ENCODE measurements at places on chromosomes 6 and 20. TPM values are rescaled to one million over a fixed set of nuclear protein-coding genes. Genes with fewer than 3 reads are reported as not detected.
A peak's percentile ranks its signal among the peaks of the same experiment; 100 is the strongest.

DNA sequence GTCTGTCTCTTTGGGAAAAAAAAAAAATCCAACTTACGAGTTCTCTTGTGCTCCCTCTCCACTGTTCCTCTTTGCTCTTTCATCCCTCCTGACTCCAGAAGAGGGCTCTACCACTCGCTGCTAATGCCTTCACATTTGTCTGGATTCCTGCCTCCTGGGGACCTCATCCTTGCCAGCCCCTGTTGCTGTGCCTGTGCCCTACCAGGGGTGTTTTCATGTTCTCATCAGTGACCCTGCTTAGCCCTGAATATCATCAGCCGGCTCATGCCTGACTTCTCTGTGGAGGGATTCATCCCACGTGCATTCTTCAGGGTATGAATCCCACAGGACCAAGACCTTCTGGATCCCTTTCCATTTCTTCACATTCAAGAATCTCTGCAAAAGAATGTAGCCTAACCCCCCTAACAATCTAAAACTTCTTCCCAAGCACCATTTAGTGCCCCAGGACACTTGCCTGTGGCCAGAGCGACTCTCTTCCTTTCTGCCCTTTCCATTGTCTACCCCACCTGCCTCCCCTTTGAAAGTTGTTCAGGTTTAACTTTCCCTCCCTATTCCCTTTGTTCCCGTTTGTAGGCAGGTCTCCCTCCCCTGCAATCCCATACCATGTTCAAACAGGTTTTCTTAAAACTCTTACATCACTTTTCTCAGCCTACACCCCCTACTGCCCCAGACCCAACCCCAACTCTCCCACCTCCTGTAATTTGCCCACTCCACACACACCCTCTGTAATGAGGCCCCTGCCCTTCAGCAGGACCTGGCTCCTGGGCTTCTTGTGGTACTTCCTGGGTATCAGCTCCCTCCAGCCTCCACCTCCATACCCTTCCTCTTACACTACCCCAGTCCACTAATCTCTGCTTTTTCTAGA is 50.2 kb downstream of the RREB1 start:
- H3K36me3 ChIP-seq = no peaks in the 10 kb centered on the region
- peaks cover 73% of the 10 kb centered on the region for H3K4me1 ChIP-seq
- no peaks in the 10 kb centered on the region for H3K27me3 ChIP-seq
- H3K27ac ChIP-seq = peak overlapping the region; percentile 1
- no peak for DNase-seq

The OR2J3 gene
- not detected for total RNA-seq

DNA sequence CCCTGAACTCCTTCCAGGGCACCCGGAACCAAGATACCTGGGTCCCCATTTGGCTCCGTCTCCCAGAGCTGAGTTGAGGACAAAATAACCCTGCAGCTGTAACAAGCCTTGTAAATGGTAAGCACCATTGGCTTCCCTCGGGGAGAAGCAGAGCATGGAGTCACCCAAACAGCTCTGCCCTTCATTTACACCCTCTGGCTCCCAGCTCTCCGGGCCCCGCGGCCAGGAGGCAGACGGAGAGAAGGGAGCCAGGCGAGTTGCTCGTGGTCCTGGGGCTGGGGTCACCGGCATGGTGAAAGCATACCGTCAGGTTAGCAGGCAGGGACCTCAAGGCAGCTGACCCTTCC is 2.1 kb downstream of the TFEB start:
- H3K27ac ChIP-seq = peak overlapping the region; percentile 98
- H3K36me3 ChIP-seq = no peaks in the 10 kb centered on the region
- no peaks in the 10 kb centered on the region for H3K27me3 ChIP-seq
- H3K4me3 ChIP-seq = peak overlapping the region; percentile 98

GRCh38 chr6:168159506-168159905 is 80.5 kb upstream of the FRMD1 start:
- H3K4me1 ChIP-seq = peaks cover 32% of the 10 kb centered on the region
- H3K36me3 ChIP-seq = no peaks in the 10 kb centered on the region

- no peaks in the 10 kb centered on the region for H3K4me1 ChIP-seq
- H3K27me3 ChIP-seq = no peaks in the 10 kb centered on the region
- H3K27ac ChIP-seq = no peak overlapping the region
- H3K36me3 ChIP-seq = no peaks in the 10 kb centered on the region
- DNase-seq = no peak
Observed at GRCh38 chr6:87391334-87391733, 16.4 kb upstream of the CFAP206 start.

The CGA gene
- not detected for total RNA-seq

The B4GALT5 gene
- 23.3 TPM for total RNA-seq

GRCh38 chr6:162467679-162468078 is 259.9 kb downstream of the PRKN start:
- H3K27ac ChIP-seq = no peak overlapping the region
- no peak for DNase-seq
- H3K4me3 ChIP-seq = no peak overlapping the region
- peaks cover 6% of the 10 kb centered on the region for H3K4me1 ChIP-seq
- no peaks in the 10 kb centered on the region for H3K27me3 ChIP-seq

The MAD2L1BP gene
- 19.1 TPM for total RNA-seq

- H3K4me1 ChIP-seq = no peaks in the 10 kb centered on the region
- no peaks in the 10 kb centered on the region for H3K27me3 ChIP-seq
- no peak for DNase-seq
- H3K27ac ChIP-seq = no peak overlapping the region
- H3K4me3 ChIP-seq = no peak overlapping the region
Observed at GRCh38 chr6:108193835-108194234, 28.0 kb downstream of the NR2E1 start.

DNA sequence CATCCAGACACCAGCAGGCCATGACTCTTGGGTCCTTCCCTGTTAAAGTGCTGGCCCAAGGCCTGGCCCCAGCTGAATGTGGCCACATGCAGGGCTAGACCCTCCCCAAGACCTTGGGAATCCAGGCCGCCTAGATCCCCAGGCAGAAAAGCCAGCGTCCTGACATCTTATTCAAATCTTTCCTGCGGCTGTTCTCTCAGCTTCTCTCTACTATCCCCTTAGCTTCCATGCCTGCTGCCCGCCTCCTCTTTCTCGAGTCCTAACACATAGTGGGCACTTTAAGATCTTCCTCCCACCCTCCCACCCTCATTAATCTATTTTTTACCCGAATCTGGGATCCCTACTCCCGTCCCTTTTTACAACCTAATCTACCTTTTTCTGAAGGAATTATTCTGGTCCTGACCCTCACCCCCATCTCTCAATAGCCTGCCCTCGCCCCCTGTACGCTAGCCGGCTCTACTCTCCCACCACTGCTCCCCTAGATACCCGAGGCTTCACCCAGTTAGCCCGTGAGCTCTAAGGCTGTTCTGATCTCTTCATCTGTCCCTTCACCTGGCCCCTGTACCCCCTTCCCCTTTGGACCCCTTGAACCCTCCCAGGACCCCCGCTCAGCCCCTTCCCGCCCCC is at the start of gene CCHCR1:
CCHCR1 (minus strand) TSS at position 290 of the 627 bp plus-strand sequence; CDS start at position 88, 202 bp downstream.
- peak within 1 kb of the TSS; percentile 77 for H3K27ac ChIP-seq
- peaks cover 28% of the 10 kb centered on the region for H3K4me1 ChIP-seq
- H3K36me3 ChIP-seq = peaks cover 4% of the 10 kb centered on the region
- H3K27me3 ChIP-seq = no peaks in the 10 kb centered on the region
- DNase-seq = no peak

DNA sequence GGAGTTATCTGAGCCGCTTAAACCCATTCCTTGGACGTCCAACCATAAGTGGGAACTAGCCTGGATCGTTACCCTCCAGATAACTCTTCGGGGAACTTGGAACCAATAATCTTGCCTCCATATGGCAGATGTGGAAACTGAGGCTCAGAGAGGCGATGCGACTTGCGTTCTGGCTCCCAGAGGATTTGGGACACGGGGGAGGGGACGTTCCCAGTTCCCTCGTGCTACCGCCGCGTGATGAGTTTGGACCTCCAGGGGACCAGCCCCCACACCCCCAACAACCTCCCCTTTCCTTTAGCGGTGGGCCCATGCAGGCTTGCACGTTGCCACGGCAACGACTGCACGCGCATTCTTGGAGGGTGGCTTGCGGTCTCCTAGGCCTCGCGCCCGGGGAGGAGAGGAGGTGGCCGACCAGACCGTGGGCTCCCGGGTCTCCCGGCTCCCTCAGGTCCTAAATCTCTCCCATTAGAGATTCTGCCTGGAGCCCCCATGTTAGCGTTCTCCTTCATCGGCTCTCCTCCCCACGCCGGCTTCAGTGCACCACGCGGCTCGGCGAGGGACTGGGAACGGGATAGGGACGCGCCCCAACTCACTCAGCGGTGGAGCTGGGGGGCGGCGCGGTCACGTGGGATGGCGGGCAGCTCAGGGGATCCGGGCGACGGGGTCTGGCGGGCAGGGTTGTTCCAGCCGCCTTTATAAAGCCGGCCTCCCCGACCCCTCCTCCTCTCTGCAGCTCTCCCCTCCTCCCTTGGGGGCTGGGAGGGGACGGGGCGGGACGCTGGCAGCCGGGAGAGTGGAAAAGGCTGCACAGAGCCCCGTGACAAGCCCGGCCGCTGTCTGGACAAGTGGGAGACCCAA is at the start of gene PLTP:
PLTP (minus strand) TSS at position 670 of the 858 bp plus-strand sequence. CDS start 703 bp downstream, outside the sequence.
- H3K36me3 ChIP-seq = no peaks in the 10 kb centered on the region
- H3K4me1 ChIP-seq = peaks cover 34% of the 10 kb centered on the region
- no peak for DNase-seq
- H3K4me3 ChIP-seq = peak within 1 kb of the TSS; percentile 57
- peaks cover 11% of the 10 kb centered on the region for H3K27me3 ChIP-seq

- H3K27ac ChIP-seq = no peak overlapping the region
- no peaks in the 10 kb centered on the region for H3K27me3 ChIP-seq
- DNase-seq = no peak
- peaks cover 13% of the 10 kb centered on the region for H3K36me3 ChIP-seq
- H3K4me3 ChIP-seq = no peak overlapping the region
Observed at GRCh38 chr6:157080986-157081391, 242.3 kb downstream of the TMEM242 start.

- peak overlapping the region; percentile 44 for H3K27ac ChIP-seq
- no peaks in the 10 kb centered on the region for H3K4me1 ChIP-seq
- no peaks in the 10 kb centered on the region for H3K36me3 ChIP-seq
- DNase-seq = no peak
- no peaks in the 10 kb centered on the region for H3K27me3 ChIP-seq
- H3K4me3 ChIP-seq = no peak overlapping the region
Observed at GRCh38 chr6:63805345-63805744, 169.7 kb downstream of the PHF3 start.

GRCh38 chr20:35468671-35469334 is 13.4 kb downstream of the CEP250 start:
- H3K27me3 ChIP-seq = no peaks in the 10 kb centered on the region
- no peak overlapping the region for H3K27ac ChIP-seq
- DNase-seq = no peak
- no peak overlapping the region for H3K4me3 ChIP-seq

DNA sequence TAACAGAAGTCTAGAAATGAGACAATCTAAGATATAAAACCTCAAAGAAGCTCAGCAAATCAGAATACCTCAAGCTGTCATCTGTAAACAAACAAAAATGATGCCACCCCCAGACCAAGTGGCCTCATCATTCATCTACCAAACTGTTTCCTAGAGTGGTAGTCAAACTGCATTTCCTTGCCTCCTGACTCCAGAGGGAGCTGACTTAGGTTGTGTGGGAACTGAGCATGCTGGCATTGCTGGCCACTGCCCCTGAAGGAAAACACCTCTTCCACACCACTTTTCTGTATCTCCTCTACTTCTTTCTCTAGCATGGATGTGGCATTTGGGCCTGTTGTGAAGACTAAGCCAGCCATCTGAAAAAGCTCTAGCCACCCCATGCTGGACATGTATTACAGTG is 56.3 kb downstream of the ZHX3 start:
- H3K27me3 ChIP-seq = no peaks in the 10 kb centered on the region
- peaks cover 12% of the 10 kb centered on the region for H3K36me3 ChIP-seq
- H3K4me3 ChIP-seq = no peak overlapping the region
- no peak overlapping the region for H3K27ac ChIP-seq
- no peak for DNase-seq

DNA sequence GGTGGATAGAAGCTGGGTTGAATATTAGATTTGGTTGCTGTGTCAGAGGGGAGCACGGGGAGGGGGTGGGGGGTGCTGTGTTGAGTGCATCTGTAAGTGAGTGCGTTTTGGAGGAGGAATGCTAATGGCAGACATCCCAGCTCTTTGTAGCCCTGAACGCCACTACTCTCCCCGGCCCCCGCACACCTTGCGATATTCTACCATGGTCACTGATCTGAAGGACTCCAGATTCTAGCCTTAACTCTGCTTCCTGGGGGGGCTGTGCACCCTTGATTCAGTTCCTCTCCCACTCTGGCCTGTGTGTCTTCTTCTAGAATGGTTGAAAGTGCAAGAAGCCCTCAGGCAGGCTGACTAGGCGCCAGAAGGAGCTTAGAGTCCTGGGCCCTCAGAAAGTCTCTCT is 7.1 kb downstream of the GLP1R start:
- no peaks in the 10 kb centered on the region for H3K36me3 ChIP-seq
- H3K4me3 ChIP-seq = no peak overlapping the region
- H3K27ac ChIP-seq = no peak overlapping the region
- no peaks in the 10 kb centered on the region for H3K27me3 ChIP-seq
- no peaks in the 10 kb centered on the region for H3K4me1 ChIP-seq

DNA sequence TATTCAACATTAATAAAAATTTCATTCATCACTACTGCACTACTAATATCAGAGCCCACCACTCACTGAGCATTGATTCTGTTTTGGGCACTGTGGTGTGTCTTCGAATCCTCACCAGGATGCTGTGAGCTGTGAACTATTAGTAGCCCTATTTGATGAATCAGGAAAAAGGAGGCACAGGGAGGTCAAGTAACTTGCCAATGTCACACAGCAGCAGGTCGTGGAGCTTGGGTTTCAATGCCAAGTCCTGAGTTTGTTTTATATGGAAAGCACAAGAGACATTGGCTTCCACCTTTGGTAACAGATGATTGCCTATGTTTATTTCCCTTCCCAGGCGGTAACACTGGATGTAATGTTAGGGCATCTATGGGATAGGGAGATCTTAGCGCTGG is 15.0 kb downstream of the NQO2 start:
- DNase-seq = no peak
- H3K27me3 ChIP-seq = no peaks in the 10 kb centered on the region
- no peaks in the 10 kb centered on the region for H3K4me1 ChIP-seq
- peaks cover 70% of the 10 kb centered on the region for H3K36me3 ChIP-seq
- no peak overlapping the region for H3K4me3 ChIP-seq

DNA sequence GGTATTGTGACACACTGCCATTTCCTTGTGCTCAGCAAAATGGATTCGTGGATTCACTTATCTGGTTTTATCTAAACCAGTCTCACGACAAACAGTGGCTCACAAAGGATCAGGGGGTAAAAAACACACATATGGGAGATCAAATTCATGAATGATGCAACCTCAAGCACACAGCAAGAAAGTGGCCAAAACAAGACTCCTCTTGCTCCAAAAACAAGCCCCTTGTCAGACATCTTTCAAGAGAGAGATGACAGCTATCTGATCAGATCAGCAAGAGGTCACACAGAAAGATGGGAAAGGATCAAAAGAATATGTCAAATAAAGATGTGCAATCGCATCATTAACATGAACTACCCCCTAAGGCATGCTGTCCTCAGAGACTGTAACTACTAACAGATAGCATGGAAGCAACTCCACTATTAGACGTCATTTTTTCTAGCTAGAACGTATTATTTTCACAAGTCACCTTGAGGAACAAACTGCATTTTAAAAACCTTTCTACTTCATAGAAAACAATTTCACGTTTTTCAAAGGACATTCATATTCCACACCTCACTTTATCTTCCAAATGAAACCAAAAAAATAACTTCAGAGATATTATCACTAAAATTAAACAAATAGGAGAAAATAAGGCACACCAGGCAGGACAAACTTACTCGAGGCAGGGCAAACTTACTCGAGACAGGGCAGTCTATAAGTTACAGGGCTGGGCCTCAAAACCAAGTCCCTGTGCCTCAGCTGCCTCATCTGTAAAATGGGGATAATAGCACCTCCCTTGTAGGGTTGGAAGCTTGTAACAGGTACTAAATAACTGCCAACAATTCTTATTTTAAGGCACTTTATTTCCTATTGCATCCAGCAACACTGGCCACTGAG is 122.3 kb downstream of the PREX1 start:
- peaks cover 61% of the 10 kb centered on the region for H3K4me1 ChIP-seq
- DNase-seq = no peak
- H3K36me3 ChIP-seq = peaks cover 39% of the 10 kb centered on the region
- no peaks in the 10 kb centered on the region for H3K27me3 ChIP-seq
